Stimulated activated CD4-positive, alpha-beta T cell treated with anti-CD3 and anti-CD28 coated beads, Interleukin-4, amount 100 ng/mL, for 4 hours (primary cell): ENCODE measurements at places on chromosomes 5 and 9.

DNA sequence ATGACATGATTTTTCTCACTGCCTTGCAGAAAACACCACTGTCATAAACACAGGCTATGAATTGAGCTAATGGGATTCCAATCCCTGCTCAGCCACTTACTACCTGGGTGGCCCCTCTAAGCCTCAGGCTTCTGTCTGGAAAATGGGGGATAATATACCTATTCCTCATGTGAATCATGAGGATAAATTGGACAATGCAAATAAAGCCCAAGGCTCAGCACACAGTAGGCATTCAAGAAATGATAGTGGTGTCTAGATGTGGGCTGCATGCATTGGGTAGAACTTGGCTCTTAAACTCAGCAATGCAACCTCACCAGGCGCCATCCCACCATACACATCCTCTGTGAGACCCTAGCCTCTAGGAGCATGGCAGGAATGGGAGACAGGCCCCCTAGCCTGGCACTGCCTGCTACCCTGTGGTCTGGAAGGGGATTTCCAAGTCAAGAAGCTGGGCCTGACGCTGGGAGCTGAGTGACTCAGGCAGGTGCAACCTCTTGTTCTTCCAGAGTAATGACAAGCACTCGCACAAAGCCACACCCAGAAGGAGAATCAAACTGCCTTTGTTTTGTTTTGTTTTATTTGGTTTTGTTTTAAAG, 2.3 kb upstream of the TNIP1 start:
- DNase-seq: peak; percentile 57

- DNase-seq: no peak
These were observed 45.9 kb upstream of the PCSK1 start for GRCh38 chr5:96478983-96479382.

DNA sequence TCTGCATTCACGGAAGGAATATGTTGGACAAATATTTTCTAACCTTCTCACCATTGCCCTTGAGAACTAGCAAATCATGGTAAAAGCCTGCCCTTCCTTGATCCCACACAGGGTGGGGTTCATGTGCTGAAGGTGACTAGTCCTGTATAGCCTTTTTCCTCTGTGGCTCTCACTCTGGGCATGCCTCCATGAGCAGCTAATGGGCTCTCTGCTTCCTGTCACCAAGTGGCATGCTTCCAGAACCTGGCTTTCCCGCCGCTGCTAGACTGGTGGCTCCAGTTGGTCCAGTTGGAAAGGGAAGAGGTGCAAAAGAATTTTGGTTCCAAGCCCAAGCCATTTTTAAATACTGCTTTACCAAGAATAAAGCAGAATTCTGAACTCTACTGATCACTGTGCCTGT, 35.5 kb downstream of the FBXO10 start:
- no peak for DNase-seq

DNA sequence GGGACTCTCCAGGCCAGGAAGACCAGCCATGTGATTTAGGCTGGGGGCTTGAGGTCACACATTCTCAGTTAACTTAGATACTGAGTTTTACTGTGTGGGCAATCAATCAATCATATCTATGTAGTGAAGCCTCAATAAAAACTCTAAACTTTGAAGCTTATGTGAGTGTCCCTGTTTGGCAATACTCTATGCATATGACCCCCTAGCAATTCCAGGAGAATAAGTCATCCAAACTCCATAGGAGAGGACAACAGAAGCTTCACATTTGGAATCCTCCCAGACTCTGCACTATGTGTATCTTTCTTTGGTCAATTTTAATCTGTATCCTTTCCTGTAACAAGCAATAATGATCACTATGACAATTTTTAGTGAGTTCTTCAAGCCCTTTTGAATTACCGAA, 216.8 kb upstream of the RGMB start:
- DNase-seq: no peak

GRCh38 chr5:174312270-174312617, 266.7 kb downstream of the NSG2 start:
- DNase-seq: no peak

GRCh38 chr9:122059955-122060324, 33.2 kb downstream of the TTLL11 start:
- DNase-seq: no peak

DNA sequence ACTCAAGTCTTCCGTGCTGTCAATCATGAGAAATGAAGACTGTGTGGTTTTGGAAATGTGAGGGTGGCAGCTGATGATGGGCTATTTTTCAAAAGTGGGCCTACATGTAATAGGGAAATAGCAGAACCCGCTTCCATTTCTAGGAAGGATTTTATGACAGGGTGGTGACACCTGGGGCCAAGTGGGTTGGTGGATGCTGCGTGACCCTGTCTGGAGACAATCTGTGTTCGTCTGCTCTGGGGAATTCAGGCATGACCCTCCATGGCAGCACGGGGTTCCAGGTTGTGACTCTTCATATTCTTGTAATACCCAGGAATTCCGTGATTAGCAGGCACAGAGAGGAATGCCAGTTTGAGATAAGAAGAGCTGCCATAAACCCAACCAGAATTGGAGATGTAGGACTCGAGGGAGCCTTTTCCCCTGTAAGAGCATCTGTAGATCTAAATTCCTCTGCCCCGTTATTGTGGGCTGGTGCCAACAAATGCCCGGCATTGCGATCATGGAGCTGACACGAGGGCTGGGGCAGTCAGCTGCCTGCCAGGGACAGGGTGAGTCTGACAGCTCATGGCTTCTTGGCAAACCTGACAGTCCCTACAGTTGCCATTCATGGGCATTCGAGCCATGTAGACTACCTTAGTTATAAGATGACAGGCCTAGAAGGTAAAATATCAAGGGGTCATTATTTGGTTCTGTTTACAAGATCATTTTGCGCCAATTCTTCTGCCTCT, 279.7 kb downstream of the GADD45G start:
- no peak for DNase-seq

GRCh38 chr9:133029994-133030316, 842 bp upstream of the GTF3C5 start:
- no peak for DNase-seq

GRCh38 chr9:8254541-8254940, 455.0 kb upstream of the DMAC1 start:
- no peak for DNase-seq

DNA sequence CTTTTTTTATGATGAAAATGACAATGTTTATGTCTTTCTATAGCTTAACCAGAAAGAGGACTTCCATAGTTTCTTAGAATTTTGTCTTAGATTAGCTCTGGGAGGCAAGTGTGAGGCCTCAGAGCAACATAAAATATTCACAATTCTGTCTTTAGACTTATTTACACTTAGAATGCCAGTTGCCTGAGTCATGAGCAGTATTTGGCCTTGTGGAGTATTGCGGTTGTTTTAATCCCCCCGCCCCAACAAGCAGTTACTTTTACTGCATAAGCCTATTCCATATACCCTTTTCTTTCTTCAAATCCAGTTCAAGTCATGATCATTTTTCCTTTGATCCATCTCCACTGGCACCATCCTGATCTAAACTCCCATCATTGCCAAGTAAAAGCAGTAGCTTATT, 198.0 kb upstream of the EGFLAM start:
- DNase-seq: no peak

- no peak for DNase-seq
These were observed 2.7 kb downstream of the SYNPO start for GRCh38 chr5:150642991-150643710.

DNA sequence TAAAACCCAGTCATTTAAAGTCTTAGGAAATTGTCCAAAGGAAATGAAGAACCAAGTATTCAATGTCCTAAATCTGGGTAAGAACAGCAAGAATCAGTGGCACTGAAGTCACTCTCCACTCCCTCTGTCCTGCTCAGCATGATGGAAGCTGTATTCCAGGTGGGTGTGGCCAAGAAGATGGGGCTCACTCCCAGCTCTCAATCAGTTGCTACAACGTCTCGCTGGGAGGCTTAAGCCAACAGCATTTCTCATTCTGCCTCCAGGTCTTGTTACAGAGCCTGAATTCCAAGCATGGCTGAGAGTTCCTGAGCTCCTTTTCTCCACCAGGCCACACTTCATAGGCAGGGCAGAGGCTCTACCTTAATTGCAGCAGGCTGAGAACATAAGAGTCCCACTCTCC, 41.2 kb upstream of the TRIO start:
- DNase-seq: no peak

GRCh38 chr9:93673839-93674334, 97.5 kb downstream of the PHF2 start:
- DNase-seq: no peak

DNA sequence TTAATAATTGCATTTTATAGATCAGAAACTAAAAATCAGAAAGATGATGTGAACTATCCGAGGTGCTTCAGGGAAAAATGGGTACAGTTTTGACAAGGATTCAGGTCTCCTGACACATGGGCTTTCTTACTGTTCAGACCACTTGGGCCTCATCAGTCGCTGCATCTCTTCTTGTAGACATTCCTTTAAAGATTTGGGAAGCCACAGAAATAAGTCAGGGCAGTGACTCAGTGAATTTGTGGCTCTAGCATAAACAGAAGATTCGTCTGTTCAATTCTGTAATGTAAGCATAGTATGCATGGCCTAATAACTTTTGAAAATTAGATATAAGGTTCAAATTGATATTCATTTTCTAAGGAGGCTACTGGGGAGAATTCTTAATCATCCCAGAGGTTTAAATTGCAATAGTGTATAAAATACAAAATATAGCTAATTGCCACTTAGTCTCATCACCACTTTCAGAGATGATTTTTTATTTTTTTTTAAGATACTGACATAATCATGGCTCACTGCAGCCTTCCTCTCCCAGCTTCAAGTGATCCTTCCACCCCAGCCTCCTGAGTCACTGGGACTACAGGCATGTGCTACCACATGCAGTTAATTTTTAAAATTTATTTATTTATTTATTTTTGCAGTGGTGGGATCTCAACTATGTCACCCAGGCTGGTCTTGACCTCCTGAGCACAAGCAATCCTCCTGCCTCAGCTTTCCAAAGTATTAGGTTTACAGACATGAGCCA, 48.9 kb downstream of the RASEF start:
- no peak for DNase-seq

- no peak for DNase-seq
These were observed 1.6 kb downstream of the GRK6 start for GRCh38 chr5:177427919-177428573.

DNA sequence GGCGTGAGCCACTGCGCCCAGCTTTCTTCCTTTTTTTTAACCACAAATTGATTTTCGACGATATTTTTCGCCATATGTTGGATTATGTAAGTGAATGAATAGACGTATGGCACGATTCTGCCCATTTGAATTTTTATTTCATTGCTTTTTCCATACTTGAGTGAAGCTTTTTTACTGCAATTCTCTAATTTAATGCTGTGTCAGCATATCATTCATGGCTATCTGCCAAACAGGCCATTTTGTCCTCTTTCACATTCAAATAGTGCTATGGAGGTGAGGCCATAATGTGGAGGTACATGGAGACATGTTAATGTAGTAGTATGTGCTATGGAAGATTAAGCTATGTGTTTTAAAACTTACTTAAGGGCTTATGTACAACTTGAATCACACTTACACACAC, 152.1 kb upstream of the TUSC1 start:
- DNase-seq: no peak

DNA sequence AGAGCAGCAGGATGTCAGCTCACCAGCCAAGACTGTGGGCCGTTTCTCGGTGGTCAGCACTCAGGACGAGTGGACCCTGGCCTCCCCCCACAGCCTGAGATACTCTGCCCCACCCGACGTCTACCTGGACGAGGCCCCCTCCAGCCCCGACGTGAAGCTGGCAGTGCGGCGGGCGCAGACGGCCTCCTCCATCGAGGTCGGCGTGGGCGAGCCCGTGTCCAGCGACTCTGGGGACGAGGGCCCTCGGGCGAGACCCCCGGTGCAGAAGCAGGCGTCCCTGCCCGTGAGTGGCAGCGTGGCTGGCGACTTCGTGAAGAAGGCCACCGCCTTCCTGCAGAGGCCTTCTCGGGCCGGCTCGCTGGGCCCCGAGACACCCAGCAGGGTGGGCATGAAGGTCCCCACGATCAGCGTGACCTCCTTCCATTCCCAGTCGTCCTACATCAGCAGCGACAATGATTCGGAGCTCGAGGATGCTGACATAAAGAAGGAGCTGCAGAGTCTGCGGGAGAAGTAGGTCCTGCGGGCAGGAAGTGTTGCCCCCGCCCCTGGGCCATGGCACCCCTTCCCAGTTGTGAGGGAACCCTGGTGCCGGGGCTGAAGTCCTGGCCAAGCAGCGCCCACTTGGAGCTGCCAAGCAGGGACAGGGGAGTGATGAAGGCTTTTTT, 108.9 kb downstream of the WNK2 start:
- DNase-seq: no peak

- peak; percentile 11 for DNase-seq
These were observed 106.5 kb upstream of the LRRTM2 start for GRCh38 chr5:138981586-138981985.

GRCh38 chr5:96775689-96776088, 32.1 kb downstream of the ERAP1 start:
- no peak for DNase-seq

GRCh38 chr9:34205102-34205501, 26.3 kb downstream of the UBAP1 start:
- no peak for DNase-seq

DNA sequence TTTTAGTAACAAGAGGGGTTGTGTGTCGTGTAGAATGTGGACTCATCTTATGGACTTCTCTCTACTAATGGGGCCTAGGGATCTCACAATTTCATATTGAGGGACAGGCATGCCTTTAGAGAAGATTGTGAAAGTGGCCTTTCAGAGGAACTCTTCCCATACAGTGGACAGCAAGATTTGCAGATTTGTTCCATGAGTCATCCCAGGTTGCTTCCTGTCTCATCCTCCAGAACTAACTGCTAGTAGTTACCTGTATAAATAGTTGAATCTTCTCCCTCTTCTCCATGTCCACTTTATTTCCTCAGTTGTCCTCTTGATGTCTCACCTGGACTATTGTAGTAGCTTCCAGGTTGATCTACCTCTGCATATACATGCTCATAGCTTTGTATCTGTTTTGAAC, 997.5 kb upstream of the CTNND2 start:
- no peak for DNase-seq

- DNase-seq: no peak
These were observed 20.7 kb downstream of the GSN start for GRCh38 chr9:121288673-121289025.
